Osteocyte (in vitro differentiated cells): ENCODE measurements at places on chromosomes 1 and 21. TPM values are rescaled to one million over a fixed set of nuclear protein-coding genes. Genes with fewer than 3 reads are reported as not detected.

DNA sequence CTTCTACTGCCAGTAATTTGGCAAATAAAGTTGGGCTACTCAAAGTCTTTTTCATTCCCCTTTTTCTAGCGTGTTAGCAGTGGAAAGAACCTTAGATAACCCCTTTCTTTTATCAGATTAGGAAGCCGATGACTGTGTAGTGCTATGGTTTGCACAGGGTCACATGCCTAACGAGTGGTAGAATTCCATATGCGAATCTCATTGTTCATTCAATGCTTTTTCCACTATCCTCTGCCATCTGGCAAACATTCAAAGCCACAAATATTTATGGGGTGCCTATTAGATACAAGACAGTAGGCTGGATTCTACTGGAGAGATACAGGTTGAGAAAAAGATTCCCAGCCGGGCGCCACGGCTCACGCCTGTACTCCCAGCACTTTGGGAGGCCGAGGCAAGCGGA, 14.9 kb upstream of the IER5 start:
- H3K27me3 ChIP-seq: peaks cover 5% of the 10 kb centered on the region
- no peak overlapping the region for H3K27ac ChIP-seq
- H3K4me1 ChIP-seq: peaks cover 17% of the 10 kb centered on the region
- no peaks in the 10 kb centered on the region for H3K36me3 ChIP-seq
- no peak overlapping the region for H3K4me3 ChIP-seq
- DNase-seq: no peak

Gene UBE2U
- total RNA-seq: not detected in 2 replicates

DNA sequence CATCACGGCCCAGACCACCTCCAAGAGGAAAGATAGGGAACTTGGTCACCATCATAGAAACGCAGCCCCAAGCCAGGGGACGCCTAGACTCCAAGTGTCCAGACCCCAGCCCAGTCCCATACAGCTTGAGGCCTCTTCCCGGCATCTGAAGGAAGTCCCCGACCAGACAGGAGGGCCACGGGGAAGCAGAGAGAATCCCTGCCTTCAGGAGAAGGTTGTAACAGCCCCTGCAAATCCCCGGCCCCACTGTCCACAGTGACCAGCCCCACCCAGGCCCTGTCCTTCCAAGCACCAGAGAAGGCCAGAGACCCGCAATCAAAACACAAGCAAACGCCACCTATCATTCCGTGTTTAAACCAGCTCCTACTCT, 1.7 kb downstream of the SLC19A1 start:
- peak overlapping the region; percentile 66 for H3K4me3 ChIP-seq
- DNase-seq: peak; percentile 62
- no peak overlapping the region for H3K27ac ChIP-seq
- peaks cover 8% of the 10 kb centered on the region for H3K4me1 ChIP-seq

DNA sequence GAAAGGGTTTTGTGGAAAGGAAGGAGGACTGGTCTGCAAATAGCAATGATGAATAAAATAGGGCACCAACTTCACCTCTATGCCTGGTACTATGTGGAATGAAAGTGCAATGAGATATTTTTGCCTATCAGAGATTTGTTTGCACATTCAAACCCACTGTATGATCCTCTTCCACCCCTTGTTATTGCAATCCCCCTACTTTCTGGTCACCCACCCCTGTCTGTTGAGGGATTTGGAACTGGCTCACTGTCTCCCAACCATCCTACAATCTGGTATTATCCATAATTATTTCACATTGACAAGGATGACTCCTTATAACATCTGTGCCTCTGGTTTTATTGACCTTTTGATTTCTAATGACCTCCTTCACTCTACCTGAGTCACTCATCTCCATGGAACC, 42.4 kb downstream of the CD55 start:
- no peaks in the 10 kb centered on the region for H3K4me1 ChIP-seq
- H3K4me3 ChIP-seq: no peak overlapping the region
- no peak overlapping the region for H3K27ac ChIP-seq

DNA sequence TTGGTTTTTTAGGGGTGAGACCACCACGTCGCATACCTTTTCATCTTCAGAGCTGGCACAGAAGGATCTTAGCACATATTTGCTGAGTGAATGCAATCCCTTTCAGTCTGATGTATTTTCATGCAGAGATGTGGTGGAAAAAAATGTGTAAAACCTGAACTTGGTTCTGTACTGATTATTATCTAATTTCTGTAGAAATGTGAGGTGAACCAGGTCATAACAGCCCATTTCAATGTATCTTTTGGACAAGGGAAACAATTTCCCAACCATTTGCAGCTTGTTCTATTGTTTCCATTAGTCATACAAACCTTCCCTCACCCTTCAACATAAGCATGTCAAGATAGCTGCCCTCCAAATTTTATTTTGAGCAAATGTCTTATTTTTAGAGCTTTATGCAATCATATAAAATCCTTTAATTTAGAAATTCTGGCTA, 46.8 kb upstream of the RUNX1 start:
- no peak overlapping the region for H3K27ac ChIP-seq
- H3K36me3 ChIP-seq: no peaks in the 10 kb centered on the region
- no peak overlapping the region for H3K4me3 ChIP-seq
- no peaks in the 10 kb centered on the region for H3K27me3 ChIP-seq

Gene CATSPERE
- 1.2 and 1.3 TPM in 2 replicates for total RNA-seq

GRCh38 chr1:26862781-26863684, at the start of gene SFN:
Gene SFN, plus strand, starts transcription at chr1:26863149. Its CDS starts 64 bp downstream, at chr1:26863213.
- no peak within 1 kb of the TSS for H3K27ac ChIP-seq
- no peaks in the 10 kb centered on the region for H3K27me3 ChIP-seq
- H3K4me1 ChIP-seq: peaks cover 22% of the 10 kb centered on the region
- H3K4me3 ChIP-seq: peak within 1 kb of the TSS; percentile 22
- no peaks in the 10 kb centered on the region for H3K36me3 ChIP-seq

DNA sequence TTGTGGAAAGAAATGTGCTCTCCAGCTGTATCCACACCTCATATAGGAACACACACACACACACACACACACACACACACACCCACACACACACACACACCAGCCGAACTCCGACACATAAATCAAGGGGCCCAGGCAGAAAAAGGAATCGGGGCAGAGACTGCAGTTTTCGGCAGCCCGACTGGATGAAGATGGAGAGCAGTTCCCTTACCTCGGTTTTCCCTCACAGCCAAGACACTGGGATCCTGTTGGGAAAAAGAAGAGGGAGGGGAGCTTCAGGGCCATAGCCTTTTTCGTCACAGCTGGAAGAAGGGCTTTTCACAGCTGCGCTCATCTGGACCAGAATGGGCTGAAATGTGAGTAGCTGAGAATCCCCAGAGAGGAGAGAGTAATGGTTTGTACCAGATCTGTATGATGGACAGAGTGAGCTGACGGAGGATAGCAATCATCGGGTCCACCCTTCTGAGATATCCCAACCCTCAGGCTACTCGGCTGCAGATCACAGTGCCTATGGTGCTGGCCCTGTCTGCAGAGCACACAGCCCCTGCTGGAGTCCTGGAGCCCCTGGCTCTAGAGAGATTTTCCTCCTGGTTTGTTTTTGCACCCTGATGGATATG, 37.7 kb downstream of the PIK3C2B start:
- H3K36me3 ChIP-seq: peaks cover 33% of the 10 kb centered on the region
- no peak for DNase-seq
- H3K4me1 ChIP-seq: peaks cover 20% of the 10 kb centered on the region
- peak overlapping the region; percentile 7 for H3K4me3 ChIP-seq
- H3K27me3 ChIP-seq: no peaks in the 10 kb centered on the region
- H3K27ac ChIP-seq: peak overlapping the region; percentile 71

- no peaks in the 10 kb centered on the region for H3K36me3 ChIP-seq
- no peak overlapping the region for H3K4me3 ChIP-seq
- H3K27ac ChIP-seq: no peak overlapping the region
Observed at GRCh38 chr1:205547936-205548827, 43.7 kb downstream of the CDK18 start.

- peaks cover 20% of the 10 kb centered on the region for H3K4me1 ChIP-seq
- H3K27me3 ChIP-seq: no peaks in the 10 kb centered on the region
- H3K27ac ChIP-seq: no peak overlapping the region
Observed at GRCh38 chr1:245212221-245212710, 57.5 kb downstream of the KIF26B start.
